Gastroesophageal sphincter (tissue), 4 donors: ENCODE measurements at places on chromosomes 16 and 17. TPM values are rescaled to one million over a fixed set of nuclear protein-coding genes. Genes with fewer than 3 reads are reported as not detected.

- ATAC-seq: no peak
Measured at GRCh38 chr17:21241564-21241963, 11.6 kb downstream of the NATD1 start.

KCNH6 gene
- total RNA-seq: not detected

SOX8 gene
- total RNA-seq: 2.8 TPM

SRCIN1 gene
- total RNA-seq: 0.67 TPM

DNA sequence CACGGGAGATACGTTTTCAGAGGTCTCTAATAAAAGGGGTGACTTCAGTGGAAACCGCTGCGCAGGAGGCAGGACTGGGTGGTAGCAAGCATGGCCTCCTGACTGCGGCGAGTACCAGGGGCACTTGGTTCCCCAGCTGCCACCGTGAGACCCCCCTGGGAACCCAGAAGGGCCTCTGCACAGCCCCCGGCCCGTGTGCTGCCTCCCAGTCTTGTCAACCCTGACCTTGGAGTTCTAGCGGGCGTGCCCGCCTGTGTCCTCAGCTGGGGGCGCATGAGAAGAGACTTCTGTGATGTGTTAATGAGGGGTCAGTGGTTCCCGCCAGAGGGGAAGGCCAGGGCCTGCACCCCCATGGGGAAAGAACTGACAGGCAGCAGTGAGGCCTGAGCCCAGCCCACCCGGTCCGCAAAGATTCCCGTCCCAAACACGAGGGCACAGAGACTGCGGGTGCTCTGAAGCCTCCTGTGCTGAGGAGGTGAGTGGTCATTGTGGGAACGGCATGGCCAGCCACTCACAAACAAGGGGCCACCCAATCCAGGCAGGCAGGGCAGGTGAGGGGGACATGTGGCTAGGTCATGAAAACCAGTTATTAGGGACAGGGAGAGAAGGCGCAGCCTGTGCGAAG lies 9.4 kb downstream of the ZNF276 start:
- no peak for ATAC-seq

MT1M gene
- 3.7 TPM for total RNA-seq

DNA sequence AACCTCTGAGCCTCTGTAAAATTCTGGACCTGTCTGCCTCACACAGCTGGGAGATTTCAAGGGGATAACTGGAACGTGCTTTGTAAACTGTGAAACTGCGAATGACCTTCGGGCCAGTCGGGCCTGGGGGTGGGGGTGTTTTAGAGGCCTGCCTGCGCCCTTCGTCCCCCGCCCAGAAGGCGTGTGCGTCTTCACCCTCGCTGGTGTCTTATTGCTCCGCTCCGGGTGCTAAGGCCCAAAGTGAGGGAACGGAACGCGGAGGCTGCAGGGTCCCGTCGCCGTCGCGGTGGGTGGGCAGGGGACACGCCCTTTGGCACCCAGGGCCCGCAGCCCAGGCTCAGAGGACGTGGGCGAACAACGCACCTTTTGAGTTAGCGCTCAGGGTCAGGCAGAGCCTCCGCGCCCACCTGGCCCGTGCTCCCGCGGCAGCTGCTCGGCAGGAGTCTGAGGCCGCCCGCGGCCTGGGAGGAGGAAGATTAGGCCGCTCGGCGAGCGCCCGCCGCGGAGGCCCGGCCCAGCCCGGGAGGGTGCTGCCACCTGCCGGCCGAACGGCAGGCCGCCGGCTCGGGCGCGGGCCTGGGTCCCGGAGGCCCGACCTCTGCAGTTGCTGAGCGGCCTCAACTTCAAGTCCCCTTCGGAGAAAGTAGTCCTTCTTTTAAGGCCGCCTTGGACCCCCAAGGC lies 29.7 kb downstream of the DCAKD start:
- ATAC-seq: peak; percentile 81

ITGAD gene
- total RNA-seq: 0.27 TPM

MEIOB gene
- total RNA-seq: not detected

DNA sequence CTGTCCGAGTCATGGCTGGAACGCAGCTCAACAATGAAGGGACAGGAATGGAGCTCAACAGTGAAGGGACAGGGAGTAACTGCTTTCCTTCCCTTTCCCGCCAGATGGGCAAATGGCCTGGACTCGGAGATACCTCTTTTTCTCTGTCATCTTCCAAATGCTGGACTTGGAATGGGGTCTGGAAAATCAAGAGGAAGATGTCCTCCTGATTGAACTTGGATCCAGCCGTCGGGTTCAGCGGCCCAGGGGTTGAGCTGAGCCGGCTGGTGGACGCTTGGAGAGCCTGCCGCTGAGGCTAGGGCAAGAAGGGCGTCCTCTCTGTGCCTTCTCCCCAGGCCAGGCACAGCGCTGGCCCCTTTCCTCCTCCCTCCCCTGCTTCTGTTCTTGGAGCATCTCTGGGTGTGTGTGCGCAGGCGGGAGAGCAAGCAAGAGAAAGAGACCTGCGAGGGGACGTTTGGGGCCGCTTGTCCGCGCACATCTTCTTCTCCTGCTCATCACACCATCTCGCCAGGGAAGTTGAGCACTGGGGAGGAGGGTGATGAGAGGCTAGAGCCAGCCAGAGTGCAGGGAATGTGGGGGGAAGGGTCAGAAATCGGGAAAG lies 6.6 kb downstream of the NEUROD2 start:
- no peak for ATAC-seq

CNTNAP4 gene
- total RNA-seq: 0.94 TPM

DNA sequence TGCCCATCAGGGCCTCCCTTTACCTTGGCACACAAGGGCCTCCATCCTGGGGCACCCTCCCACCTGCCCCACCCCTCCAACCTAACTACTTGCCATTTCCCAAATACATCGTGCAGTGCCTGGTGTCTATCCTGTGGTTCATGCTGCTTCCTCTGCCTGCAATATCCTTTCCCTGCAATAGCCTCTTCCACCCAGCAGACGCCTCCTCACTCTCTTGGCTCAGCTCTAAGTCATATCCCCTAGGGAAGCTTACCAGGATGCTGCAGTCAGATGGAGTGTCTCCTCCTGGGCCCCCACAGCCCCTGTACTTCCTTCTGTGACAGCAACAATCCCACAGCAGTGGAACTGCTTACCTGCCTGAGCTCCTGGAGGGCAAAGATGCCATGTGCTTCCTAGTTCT lies 36.7 kb downstream of the CCDC182 start:
- no peak for ATAC-seq

DNA sequence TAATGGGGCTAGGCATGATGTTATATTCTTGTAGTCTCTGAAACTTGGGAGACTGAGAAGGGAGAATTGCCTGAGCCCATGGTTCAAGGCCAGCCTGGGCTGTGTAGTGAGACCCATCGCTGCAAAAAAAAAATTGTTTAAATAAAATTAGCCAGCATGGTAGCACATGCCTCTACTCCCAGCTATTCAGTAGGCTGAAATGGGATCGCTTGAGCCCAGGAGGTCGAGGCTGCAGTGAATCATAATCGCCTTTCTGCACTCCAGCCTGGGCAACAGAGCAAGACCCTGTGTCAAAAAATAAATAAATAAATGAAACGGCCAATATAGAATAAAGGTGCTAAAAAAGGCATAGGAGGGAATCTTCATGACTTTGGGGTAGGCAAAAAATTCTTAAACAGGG lies 13.9 kb upstream of the SLX4 start:
- no peak for ATAC-seq

GNAO1 gene
- total RNA-seq: 5.1 TPM

DNA sequence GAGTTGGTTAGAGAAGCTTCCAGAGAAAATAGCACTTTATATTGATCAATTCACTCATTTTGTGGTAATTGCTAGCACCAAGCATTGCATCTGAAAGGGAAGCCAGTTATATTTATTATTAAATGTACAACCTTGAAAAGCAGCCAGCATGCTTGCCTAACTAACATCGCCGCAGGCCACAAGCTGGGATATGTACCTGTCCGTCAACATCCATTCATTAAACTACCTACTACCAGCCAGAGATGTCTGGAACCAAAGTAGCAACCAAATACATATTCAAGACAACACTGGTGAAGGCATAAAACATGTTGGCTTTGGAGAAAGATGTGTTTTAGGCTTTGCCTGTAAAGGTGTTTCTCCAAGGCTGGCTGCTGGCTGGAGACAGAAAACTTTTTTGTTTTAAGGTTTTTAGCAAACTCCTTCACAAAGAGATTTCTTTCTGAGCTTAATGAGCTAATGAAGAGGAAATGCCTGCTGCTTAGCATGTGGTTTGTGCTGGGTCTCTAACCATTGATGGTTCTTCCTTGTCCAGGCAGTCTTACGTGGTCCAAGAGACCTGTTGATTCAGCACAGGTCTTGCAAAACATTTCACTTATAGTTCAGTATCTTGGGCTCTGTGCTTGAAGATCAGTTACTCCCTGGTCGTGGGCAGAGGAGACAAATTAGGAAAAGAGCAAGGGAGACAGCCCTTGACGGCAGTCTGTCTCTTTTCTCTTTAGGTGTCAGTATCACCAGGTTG lies 3.1 kb downstream of the ITPRIPL2 start:
- no peak for ATAC-seq

DNA sequence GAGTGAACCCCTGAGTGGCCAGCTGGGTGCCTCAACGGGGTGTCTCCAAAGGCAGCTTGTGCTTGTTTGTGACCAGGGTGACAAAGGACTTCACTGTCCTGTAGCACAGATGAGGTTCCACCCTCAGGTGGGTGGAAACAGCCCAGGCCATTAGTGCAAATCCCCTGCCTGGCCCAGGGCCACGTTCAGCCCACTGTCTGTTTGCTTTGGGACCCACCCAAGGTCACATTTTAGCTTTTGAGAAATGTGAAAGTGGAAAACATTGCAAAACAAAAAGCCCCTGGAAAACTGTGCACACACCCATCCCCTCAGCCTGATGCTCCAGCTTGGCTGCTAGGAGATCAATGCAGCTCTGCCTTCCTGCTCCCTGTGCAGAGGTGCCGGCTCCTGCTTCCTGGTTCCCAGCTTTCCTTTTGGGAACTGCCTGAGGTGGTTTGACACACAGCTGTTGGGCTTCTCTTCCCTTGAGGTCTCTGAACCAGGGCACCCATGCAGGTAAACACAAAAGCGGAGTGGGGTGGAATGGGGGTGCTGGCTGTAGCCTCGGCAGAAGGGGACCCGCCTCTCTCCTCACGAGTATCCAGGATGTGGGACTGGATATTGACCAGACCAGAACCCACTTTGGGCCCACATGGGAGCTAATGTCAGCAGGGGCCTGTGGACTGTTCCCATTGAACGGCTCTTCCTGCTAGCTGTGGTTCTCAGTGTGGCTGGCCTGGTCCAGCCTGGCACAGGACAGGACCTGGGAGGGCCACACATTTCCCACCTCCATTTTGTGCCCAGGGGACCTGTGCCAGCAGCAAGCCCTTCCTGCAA lies 7.9 kb upstream of the SPHK1 start:
- ATAC-seq: peak; percentile 56

PITPNM3 gene
- 55.3 TPM for total RNA-seq

DNA sequence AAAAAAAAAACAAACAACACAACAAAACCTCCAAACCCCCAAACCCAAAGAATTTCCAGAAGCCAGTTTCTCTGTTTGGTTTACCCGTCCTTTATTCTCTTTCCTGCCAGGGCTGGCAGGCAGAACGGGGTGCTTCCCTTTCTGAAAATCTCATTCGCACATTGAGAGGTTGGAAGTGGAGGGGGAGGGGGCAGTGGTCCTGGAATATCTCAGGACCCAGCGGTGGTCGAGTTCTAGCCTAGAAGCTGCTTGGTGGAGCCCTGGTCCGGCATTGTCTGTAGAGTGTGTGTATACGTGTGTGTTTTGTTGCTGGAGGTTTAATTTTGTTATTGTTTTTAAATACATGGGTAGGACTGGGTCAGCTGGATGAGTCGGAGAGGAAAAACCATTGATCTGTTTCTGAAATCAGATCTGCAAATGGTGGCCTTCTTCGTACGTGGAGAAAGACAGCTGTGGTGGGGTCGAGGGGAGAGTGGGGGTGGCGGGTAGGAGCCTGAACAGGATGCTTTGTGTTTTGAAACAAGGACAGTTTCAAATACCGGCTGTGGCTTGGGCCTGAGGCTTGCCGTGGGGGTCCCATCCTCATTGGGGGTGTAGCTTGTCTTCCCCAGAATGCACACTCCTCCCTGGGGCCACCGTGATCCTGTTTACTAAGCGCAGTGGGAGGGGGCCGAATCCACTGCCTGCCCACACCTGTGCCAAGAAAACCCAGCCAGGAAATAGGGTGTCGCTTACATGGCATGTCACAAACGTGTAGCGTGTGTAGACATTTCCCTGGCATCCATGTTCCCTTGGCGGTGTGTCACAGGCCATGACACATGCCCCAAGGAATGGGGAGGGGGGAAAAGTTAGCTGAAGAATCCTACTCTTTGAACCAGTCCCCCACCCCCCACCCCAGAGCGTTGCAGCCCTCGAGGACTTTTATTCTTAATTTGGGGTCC lies 1.6 kb downstream of the CMIP start:
- no peak for ATAC-seq

DNA sequence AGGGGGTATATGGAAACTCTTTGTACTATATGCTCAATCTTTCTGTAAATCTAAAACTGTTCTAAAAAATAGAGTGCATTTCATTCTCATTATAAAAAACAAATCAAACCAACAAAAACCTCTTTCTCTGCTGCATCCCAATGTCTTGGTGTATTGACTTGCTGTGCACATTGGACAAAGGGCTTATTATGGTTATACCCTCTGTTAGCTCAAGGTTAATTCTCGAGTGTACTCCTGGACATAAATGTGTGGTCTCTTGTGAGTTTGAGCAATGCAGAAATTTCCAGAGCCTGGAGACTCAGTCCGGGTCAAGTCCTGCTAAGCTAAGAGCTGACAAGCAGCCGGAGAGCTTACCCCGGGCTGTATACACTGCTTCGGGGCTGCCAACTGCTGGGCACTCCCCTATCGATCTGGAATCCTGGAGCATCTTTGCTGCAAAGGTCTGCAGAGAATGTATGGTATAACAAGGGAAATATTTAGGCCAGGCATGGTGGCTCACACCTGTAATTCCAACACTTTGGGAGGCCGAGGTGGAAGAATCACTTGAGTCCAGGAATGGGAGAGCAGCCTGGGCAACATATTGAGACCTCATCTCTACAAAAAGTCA lies 66.2 kb upstream of the BRD7 start:
- ATAC-seq: no peak

DNA sequence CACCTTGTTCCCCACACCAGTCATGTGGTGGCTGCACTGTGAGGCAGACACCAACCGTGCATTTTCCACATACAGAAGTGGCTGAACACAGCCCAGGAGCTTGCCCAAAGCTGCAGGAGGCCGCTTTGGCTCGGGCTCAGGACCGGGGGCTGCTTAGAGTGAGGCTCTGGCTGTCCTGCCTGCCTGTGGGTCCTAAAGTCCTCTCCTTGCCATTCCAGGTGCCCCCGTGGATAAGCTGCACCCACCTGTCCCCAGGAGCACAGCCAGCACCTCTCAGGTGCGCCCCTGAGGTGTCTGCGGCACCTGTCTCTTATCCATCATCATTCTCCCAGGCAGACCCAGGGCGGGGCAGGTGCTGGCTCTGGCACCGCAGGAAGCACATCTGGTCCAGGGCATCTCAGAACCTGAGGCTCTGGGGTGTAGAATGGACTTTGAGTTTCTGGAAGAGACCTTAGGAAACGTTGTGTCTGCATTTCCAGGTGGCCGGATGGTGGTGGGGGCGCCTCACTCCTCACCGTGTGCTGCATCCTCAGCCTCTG lies 180.5 kb upstream of the ZNF469 start:
- ATAC-seq: no peak

DNA sequence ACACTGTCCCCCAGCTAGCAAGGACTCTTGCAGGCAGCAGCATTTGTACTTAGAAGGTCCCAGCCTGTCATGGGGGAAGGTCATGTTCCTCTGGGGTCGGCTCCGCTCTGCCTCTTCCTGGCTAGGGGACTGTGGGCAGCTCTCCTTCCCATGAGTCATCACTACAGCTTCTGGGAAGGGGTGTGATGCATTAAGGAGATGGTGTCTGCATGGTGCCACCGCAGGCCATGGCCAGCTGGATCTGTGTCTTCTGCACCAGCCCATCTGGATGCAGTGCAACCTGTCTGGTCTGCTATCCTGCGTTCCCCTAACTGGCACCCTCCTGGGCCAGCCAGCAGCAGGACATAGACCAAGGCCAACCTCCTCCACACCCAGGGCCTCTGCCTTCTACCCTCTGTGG lies 6.3 kb downstream of the STARD3 start:
- no peak for ATAC-seq

BAIAP3 gene
- total RNA-seq: 1.1 TPM
